ENCODE measurements at places on chromosomes 2 and 18.

- no peak for DNase-seq
These were observed 751 bp upstream of the NMI start for GRCh38 chr2:151289972-151290866.

GRCh38 chr2:28950941-28951630 lies 30.0 kb upstream of the TOGARAM2 start:
- no peak for DNase-seq

GRCh38 chr18:63848159-63848558 lies 39.3 kb upstream of the SERPINB2 start:
- peak; percentile 15 for DNase-seq

DNA sequence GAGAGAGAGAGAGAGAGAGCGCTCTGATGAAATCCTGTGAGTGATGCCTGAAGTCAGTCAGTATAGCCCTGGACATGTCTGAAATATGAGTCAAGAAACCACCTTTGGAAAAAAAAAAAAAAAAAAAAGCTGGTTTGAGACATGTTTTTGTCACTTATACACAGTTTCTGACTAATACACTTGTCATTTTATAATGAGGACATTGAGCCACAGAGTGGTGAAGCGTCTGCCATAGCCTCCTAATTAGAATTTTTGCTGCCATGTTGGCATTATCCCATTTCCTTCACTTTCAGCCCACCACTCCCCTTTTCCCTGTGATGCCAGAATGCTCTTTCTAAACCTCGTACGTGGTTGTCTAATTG lies 15.7 kb upstream of the MYO3B start:
- DNase-seq = no peak

GRCh38 chr18:76046221-76046620 lies 448.8 kb downstream of the ZNF516 start:
- DNase-seq = no peak
